ENCODE measurements at places on chromosomes 1 and 21. TPM values are rescaled to one million over a fixed set of nuclear protein-coding genes. Genes with fewer than 3 reads are reported as not detected.
A peak's percentile ranks its signal among the peaks of the same experiment; 100 is the strongest.

GRCh38 chr1:59815892-59816291 is 1.1 kb downstream of the HOOK1 start:
- no peak overlapping the region for H3K27ac ChIP-seq
- DNase-seq = peak; percentile 31
- H3K27me3 ChIP-seq = 0 out of 2 replicates have a peak, but pooled peaks cover 24% of the 10 kb centered on the region
- peaks cover 13% of the 10 kb centered on the region for H3K4me1 ChIP-seq

DNA sequence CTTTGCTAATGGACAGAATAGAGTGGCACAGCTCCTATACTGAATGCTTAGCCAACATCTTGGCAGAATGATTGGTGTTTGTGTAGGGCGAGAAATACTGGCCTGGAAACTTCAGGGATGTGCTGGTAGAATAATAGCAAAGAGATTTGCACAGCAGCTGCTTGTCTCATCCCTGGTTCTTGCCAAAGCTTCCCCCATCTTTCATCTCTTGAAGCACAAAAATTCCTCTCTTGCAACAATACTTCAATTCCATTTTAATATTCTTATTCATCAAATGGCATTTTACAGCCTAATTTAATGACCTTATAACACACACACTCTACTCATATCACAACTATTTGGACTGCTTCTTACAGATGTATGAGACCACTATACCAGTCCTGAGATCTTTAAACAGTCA is 37.7 kb downstream of the LHX8 start:
- no peaks in the 10 kb centered on the region for H3K36me3 ChIP-seq
- H3K4me3 ChIP-seq = no peak overlapping the region
- DNase-seq = no peak
- no peaks in the 10 kb centered on the region for H3K4me1 ChIP-seq
- no peaks in the 10 kb centered on the region for H3K27me3 ChIP-seq

The FAM151A gene
- total RNA-seq = not detected

The LCE1D gene
- not detected for total RNA-seq

DNA sequence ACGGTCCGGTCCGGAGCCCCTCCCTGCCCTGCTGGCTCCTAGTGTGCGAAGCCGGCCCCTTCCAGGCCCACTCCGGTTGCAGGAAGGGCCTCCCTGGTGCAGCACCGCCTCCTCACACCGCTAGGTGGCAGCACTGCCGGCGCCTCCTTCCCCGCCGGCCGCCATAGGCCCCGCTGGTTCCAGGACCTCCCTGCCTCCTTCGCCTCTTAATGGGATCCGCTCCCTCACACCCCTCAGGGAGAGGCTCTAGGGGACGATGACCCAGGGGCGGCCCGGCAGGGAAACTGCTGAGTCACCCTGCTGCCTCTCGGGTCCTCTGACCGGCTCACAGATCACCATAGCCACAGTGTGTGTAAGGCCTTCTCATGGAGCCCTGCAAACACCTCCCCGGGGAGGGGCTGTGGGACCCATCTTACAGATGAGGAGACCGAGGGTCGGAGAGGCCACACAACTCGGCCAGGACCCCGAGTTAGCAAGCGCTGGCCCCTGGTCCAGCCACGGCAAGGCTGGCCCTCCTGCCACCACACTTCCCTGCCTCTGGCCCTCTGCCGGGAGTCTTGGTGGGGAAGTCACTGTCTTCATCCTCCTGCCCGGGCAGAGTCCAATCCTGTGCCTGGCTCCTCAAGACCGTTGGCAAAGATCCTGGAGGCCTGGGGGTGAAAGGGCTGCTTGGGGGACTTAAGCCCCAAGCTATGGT is 1.6 kb upstream of the AJAP1 start:
- no peak overlapping the region for H3K4me3 ChIP-seq
- H3K27me3 ChIP-seq = peaks cover 22% of the 10 kb centered on the region
- H3K36me3 ChIP-seq = no peaks in the 10 kb centered on the region
- H3K4me1 ChIP-seq = peaks cover 12% of the 10 kb centered on the region
- DNase-seq = peak; percentile 53

DNA sequence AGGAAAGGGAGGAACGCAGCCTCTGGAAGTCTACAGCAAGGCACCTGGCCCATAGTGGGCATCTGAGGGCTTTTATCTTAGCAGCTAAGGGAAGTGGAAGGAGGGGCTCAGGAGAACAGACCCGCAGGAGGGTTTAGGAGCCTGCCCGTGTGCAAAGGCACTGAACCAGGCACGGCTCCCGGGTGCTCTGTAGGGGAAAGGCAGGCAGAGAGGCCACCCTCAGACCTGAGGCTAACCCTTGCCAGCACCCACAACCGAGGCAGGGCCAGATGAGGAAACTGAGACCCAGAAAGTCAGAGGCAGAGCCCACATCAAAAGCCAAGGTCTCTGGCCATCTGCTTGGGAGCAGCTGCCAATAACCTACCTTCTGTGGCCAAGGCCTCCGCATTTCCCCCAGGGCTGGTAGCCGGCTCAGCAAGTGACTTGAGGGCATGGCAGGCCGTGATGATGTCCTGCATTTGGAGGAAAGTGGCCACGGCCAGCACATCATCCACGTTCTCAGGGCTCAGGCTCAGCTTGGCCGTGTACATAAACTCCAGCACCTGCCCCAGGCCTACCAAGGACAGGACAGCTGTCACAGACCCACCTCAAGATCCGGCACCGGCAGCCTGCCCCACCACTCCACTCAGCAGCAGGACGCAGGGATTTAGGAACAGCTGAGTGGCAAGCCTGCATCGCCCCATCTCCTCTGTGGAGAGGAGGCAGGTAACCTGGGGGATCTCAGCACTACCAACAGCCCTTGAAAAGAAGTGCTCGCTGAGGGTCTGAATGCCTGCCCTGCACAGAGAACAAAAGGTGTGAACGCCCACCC is 29.1 kb downstream of the ZBTB17 start:
- no peak for DNase-seq
- H3K4me1 ChIP-seq = peaks cover 9% of the 10 kb centered on the region
- H3K27ac ChIP-seq = no peak overlapping the region
- no peak overlapping the region for H3K4me3 ChIP-seq

- no peak overlapping the region for H3K4me3 ChIP-seq
- DNase-seq = no peak
- no peaks in the 10 kb centered on the region for H3K4me1 ChIP-seq
- H3K36me3 ChIP-seq = no peaks in the 10 kb centered on the region
Observed at GRCh38 chr1:237528545-237528944, 362.2 kb downstream of the ZP4 start.

DNA sequence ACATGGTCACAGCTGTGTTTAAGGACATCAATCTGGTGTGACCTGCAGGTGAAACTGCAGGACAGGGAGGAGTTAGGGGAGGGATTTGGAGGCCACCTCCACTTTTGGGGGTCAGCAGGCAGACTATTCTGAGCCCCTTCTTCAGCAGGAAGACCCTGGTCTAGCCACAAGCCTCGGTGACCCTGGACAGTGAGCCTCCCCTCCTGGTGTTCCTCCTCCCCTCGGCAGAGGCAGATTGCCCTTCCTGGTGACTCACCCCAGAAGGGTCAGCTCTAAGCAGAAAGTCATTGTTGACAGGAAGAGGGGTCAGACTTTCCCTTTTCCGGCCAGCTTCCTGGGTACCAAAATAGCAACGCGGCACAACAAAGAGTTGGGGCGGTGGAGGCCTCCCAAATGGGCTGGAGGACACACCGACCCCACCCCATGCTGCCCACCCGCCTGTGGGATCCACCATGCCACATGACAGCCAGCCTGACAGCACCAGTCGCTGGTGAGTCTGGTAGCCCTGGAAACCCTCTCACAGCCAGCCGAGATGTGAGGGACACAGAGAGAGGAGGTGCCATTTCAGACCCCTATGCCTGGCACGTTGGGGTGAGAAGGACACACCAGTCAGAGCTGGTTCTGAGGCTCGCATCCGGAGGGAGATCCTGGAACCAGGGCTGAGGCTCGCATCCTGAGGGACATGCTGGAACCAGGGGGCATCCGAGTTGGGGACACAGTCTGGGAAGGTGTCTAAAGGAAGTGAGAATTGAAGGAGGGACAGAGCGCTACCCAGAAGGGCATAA is 14.7 kb upstream of the CSF1 start:
- no peaks in the 10 kb centered on the region for H3K36me3 ChIP-seq
- H3K4me3 ChIP-seq = no peak overlapping the region
- no peaks in the 10 kb centered on the region for H3K27me3 ChIP-seq
- peak; percentile 54 for DNase-seq

DNA sequence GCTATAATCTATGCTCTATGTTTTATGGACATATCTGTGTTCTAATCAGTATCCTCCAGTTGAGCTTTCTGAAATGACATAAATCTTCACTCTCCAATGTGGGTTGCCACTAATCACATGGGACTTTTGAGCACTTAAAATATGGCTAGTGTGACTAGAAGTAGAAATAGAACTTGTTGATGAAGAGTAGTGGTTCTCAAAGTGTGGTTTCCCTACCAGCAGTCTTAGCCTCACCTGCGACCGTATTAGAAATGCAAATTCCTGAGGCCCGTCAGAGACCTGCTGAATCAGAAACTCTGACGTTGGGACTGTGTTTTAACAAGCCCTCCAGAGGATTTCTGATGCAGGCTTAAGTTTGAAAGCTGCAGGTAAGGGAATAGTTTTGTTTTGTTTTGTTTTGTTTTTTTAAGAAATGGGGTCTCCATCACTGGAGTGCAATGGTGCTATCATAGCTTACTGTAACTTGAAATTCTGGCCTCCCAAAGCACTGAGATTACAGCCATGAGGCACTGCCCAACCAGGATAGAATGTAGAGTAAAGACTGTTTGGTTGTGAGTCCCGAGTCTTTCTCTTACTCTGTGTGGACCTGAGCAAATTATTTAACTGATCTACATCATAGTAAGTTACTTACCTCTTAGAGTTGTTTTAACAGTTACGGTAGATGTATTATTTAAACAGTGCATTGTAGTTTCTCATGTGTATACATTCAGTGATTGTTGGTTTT is 21.7 kb downstream of the GLRX2 start:
- H3K27ac ChIP-seq = no peak overlapping the region
- H3K4me1 ChIP-seq = no peaks in the 10 kb centered on the region
- H3K27me3 ChIP-seq = no peaks in the 10 kb centered on the region
- peaks cover 21% of the 10 kb centered on the region for H3K36me3 ChIP-seq
- no peak for DNase-seq

- H3K27ac ChIP-seq = no peak overlapping the region
- H3K4me3 ChIP-seq = no peak overlapping the region
- no peaks in the 10 kb centered on the region for H3K4me1 ChIP-seq
- H3K27me3 ChIP-seq = no peaks in the 10 kb centered on the region
- no peak for DNase-seq
- peaks cover 80% of the 10 kb centered on the region for H3K36me3 ChIP-seq
Observed at GRCh38 chr1:17412093-17412870, 27.2 kb downstream of the RCC2 start.

GRCh38 chr1:32273391-32274208 is 18.3 kb upstream of the HDAC1 start:
- no peak overlapping the region for H3K4me3 ChIP-seq
- H3K27ac ChIP-seq = peak overlapping the region; percentile 10
- no peaks in the 10 kb centered on the region for H3K36me3 ChIP-seq
- DNase-seq = peak; percentile 88

The NBPF10 gene
- total RNA-seq = 1.4 TPM

The PAPPA2 gene
- not detected for total RNA-seq

GRCh38 chr1:215835951-215836350 is 268.8 kb downstream of the KCTD3 start:
- no peak overlapping the region for H3K27ac ChIP-seq
- no peaks in the 10 kb centered on the region for H3K36me3 ChIP-seq
- H3K4me3 ChIP-seq = no peak overlapping the region
- peaks cover 6% of the 10 kb centered on the region for H3K4me1 ChIP-seq
- no peaks in the 10 kb centered on the region for H3K27me3 ChIP-seq
- peak; percentile 42 for DNase-seq

DNA sequence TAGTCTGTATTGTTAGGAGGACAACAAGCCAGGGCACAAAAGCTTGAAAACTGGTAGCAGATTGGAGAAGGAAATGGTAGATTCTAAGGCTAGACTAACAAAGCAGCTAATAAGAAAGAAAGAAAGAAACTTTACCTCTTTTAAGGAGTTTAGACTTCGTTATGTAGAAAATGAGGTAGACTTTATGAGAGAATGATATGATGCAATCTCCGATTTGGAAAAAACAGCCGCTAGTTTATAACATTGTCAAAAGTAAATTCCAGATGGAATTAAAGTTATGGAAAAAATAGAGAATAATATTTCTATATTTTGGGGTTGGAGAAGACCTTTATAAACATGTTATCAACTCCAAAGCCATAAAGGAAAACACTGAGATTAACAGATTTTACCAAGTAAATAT is 67.0 kb downstream of the CAMSAP2 start:
- no peak overlapping the region for H3K4me3 ChIP-seq
- no peaks in the 10 kb centered on the region for H3K27me3 ChIP-seq
- no peaks in the 10 kb centered on the region for H3K4me1 ChIP-seq
- no peak for DNase-seq
- H3K36me3 ChIP-seq = peaks cover 22% of the 10 kb centered on the region
- H3K27ac ChIP-seq = no peak overlapping the region

- DNase-seq = no peak
- no peak overlapping the region for H3K27ac ChIP-seq
- no peaks in the 10 kb centered on the region for H3K4me1 ChIP-seq
- no peak overlapping the region for H3K4me3 ChIP-seq
- H3K27me3 ChIP-seq = peaks cover 23% of the 10 kb centered on the region
Observed at GRCh38 chr1:152667648-152668047, 4.5 kb downstream of the LCE2D start.
